Islet precursor cell (in vitro differentiated cells): ENCODE measurements at places on chromosomes 2 and 18.
A peak's percentile ranks its signal among the peaks of the same experiment; 100 is the strongest.

GRCh38 chr2:98560256-98560771 is 48.0 kb downstream of the COA5 start:
- DNase-seq, result no peak

DNA sequence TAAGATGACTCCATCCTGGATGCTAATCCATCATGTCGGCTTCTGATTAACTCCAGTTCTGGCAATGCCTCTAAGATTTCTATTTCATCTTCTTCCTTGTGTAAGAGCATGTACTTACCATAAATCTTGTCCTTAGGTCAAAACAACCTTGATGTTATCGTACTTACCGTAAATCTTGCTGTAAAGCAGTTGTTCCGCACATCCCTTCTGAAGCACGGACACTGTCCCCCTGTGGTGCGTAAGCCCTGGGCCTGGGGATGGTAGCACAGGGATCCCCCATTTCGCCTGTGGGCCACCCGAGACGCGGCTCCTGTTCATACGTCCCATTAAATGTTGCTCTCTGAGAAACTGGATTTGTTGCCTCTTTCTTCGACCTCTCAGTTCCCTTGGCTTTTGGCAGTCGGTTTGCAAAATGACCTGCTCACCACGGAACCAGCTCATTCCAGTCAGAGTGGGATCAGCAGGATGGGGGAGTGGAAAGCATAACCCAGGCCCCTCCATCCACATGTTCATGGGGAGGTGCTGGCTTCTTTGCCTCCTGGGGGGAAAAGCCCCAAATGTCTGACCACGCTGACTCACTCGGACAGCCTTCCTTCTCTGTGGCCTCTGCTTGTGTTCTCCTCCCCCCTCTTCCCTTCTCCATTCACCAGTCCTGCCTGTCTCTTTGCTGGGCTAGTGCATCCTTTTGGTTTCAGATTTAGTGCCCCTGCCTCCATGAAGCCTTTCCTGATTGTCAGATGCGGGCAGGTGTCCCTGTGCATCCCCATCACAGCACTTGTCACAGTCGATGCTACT is 49.9 kb downstream of the RAB31 start:
- peak; percentile 51 for DNase-seq

GRCh38 chr18:79754022-79754761 is 43.5 kb upstream of the KCNG2 start:
- DNase-seq, result no peak

- peak; percentile 19 for DNase-seq
These were observed 32.5 kb downstream of the MERTK start for GRCh38 chr2:111930875-111931274.

GRCh38 chr2:67510745-67511144 is 113.6 kb downstream of the ETAA1 start:
- DNase-seq, result no peak
